ENCODE measurements at places on chromosomes 2 and 18.

GRCh38 chr2:151971301-151972051, 127.4 kb downstream of the CACNB4 start:
- no peak for DNase-seq

GRCh38 chr2:105510761-105511528, 112.1 kb upstream of the FHL2 start:
- no peak for DNase-seq

DNA sequence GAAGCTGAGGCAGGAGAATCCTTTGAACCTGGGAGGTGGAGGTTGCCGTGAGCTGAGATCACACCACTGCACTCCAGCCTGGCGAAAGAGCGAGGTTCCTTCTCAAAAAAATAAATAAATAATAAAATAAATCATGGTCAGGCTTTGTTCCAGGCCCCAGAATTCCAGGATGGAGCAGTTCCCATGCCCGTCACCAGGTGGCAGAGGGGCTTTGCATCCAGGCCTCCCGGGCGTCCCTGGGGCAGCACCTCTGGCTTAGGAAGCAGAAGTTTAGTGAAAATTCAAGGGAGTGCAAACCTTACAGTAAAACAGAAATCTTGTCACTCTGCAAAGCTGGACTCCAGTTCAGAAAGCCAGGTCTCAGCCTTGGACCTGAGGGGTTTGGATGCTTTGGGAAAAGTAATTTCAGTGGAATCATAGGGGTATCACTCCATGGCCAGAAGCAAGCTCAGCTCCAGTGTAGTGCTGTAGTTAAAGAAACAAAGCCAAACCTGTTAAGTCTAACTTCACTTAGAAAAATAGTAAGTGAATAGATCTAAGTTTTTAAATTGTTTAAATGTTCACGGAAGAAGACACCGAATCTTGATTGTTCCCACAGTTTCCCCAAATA, 512.7 kb downstream of the CMPK2 start:
- DNase-seq: no peak

DNA sequence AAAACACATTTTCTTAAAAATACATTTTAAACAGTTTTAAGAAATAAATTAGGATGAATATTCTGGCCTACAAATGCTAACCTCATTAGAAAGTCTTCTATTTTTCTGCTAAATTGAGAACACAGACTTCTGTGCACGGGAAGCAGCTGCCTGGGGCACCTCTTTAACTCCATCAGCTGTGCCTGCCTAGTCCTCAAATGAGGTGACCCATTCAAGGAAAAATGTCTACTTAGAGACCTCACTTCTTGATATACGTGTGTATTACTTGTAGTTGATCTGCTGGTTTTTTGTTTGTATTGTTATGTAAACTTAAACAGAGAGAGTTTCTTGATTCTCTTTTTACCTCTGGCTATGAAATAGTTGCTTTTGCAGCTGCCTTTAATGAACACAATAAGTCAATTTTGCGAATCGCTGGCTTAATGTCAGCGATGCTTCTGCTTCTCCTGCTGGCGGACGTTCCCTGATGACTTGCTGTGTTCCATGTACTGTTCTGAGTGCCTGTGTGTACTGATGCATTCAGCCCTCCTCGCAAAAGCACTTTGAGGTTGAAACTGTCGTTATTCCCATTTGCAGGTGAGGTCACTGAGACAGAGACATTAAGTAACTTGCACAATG, 88.7 kb upstream of the TXNDC2 start:
- no peak for DNase-seq

DNA sequence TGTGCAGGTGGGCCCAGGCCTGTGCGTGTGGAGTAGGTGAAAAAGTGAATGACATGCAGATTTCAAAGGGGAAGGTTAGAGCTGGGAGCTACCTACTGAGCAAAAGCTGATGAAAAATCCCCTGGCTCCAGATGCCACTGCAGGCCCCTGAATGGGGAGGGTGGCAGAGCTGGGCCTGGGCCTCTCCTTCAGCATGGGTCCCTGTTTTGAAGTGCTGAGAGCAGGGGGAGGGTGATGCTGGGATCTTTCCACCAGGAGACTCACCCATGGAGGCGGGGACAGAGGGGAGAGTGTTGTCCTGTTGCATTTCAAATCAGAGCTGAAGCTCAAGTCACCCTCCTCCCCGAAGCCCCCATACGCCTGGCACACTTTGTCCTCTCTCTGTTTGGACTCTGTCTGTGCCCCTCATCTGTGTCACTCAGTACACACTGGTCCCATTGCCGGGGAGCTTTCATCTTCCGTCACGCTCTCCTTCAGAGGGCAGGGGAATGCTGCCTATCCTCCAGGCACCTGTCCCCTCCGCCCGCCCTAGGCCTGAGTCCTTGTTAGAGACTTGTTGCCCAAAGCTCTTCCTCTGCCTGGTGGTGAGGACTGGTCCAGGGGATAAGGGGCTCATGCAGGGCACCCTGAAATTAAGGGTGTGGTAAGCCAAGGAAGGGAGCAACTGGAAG, 206.6 kb downstream of the HAUS1 start:
- no peak for DNase-seq

DNA sequence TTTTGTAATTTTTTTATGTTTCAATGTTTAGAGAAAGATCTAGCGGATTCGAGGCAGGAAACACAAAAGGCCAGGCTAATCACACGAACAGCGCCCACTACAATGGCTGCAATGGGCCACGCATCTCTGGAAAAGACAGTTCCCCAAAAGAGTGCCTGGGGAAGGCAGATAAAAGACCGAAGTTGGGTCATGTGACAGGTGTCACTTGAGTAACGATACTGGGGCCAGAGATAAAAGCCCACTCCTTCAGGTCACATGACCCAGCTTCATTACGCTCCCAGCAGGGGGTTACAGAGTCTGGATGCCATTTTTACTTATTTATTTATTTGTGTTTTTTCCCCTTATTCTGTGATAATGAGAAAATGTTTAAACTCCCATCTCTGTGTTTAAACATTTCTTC, 95.4 kb downstream of the CDK15 start:
- no peak for DNase-seq

GRCh38 chr2:149271575-149271974, 58.8 kb upstream of the LYPD6 start:
- DNase-seq: no peak

DNA sequence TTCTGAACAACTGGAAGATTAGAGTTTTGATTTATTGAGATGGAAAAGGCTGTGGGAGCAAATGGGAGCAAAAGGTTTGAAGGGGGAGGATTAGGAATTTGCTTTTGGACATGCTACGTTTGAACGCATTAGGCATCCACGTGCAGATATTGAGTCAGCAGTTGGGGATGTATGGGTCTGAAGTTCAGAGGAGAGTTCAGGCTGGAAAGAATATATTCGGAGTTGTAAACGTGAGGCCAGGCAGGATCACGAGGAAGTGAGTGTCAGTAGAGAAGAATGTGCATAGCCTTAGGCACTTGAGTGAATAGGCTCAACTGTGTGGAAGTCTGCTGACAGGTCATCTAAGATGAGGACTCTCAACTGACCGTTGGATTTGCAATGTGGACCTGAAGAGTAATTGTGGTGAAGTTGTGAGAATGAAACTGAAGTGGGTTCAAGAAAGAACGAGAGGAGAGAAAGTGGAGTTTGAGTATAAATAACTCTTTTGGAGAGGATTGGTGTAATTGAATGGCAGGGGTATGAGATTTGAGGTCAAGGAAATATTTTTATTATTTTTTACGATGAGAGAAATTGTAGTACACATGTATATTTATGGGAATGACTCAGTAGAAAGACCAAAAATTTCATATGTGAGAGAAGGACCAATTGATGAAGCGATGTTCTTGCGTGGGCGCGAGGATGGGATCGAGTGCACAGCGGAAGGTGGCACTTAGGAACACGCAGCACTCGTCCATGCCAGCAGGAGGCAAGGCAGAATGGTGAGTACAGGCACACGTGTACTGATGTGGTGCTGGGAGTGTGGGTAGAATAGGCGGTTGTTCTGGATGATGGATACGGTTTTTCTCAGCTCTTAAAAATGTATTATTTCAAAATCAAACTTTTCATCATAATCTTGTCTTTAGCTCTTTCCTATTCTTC, 40.5 kb upstream of the POLE4 start:
- DNase-seq: no peak

GRCh38 chr2:217656316-217656715, 346.5 kb downstream of the TNS1 start:
- DNase-seq: no peak

DNA sequence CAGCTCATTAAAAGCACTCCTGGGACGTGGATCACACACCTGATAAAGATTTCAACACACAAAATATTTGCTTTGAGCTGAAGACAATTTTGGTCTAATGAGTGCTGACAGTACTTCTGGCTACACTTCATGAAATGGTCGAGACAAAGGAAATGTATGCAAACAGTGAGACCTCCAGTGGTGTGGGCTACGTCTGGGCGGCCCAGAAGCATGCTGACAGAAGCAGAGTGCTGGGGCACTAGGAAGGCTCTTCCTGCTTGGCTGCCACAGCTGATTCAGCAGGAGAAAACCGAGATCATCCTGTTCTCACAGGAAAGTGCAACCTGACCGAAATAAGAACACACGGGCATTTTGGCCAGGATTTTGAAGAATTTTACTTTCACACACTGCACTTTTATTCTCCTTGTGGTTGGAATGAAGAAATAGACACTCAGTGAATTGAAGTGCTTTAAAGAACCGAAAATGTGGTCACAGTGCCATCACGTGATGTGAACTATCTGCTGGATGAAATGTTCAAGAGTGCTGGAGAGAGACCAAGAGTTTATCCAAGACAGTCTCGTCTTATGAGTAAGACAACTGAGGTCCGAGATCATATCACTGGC, 149.5 kb downstream of the CCBE1 start:
- DNase-seq: no peak

DNA sequence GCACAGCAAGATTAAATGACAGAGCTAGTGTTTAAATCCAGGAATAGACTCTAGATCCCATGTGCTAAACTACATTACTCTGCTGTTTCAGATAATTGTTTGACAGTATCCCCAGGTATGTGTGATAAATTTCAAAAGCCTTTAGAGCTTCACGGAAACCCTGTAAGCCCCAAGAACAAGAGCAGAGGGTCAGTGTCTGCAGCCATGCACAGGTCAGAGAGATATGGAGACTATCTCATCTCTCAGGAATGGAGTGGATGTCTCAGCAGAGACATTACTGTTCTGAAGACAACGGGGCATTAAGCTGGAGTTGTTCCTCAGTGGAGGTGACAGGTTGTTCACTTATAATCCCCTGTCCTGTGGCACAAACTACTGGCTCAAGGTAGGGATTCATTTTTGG, 139.1 kb upstream of the FOSL2 start:
- no peak for DNase-seq

- no peak for DNase-seq
These were observed 120.8 kb upstream of the STK17B start for GRCh38 chr2:196291873-196292800.

DNA sequence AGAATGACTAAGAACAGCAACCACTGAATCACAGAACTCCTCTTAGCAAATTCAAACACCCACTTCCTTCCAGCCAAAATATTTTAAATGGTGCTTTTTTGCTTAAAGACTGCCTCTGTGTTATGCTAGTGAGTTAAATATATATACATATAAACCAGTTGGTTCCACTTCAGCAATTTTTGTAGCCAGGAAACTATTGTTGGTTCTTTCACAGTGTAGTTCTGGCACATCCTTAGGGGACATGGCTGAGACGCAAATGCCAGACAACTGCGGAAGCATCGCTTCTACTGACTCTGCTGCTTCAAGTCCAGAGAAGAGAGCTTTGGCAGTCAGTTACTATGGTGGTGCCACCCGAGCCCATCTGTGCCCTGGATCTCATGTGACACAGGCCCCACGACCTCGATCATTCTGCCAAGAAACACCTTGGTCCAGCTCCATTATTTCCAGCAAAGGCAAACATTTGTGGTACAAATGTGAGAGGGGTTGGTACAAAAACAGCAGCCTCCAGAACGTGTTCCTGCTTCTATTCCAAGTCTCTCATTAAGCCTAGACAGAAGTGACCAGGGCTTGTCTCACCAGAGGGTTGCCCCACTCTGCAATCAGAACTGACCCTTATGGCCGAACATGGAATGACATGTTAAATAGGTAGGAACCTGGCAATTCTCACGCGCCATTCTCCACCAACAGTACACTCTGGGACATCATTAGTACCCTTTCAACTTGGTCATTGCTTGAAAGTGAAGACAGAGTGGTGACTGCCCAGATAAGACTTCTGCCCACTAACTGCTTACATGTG, 117.8 kb upstream of the NRP2 start:
- no peak for DNase-seq

DNA sequence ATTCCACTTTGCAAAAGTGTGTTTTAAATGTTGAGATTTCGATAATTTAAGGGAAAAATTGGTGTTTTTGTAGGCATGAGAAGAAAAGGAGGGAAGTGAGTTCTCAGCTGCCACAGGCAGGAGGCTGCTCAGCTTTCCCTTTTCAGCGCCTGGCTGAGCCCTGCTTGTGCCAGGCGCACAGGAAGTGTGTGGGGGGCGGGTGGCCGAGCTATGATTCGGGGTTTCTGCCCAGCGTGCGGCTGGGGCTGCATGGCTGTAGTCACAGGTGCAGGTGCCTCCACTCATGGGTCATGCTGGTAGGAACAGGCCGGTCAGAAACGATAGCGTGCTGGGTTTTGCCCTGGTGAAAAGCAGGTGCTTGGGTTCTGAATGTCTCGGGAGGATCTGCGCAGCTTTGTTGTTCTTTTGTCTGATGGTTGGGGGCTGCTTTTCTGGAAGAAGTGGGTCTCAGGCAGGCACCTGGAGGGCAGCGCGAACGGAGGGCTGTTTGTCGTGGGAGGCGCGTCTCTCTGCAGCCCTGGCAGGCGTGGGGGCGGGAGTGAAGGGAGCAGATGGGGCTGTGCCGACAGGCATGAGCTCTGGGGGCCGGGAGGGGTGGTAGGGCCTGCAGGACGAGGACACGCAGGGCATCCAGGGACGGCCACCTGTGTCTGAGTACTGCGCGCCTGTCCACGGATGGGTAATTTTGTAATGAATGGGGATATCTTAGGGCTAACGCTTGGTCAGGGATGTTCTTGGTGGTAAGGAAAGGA, 2.1 kb downstream of the KCNG2 start:
- DNase-seq: no peak

- no peak for DNase-seq
These were observed 131.0 kb downstream of the TCF4 start for GRCh38 chr18:55457028-55457427.

DNA sequence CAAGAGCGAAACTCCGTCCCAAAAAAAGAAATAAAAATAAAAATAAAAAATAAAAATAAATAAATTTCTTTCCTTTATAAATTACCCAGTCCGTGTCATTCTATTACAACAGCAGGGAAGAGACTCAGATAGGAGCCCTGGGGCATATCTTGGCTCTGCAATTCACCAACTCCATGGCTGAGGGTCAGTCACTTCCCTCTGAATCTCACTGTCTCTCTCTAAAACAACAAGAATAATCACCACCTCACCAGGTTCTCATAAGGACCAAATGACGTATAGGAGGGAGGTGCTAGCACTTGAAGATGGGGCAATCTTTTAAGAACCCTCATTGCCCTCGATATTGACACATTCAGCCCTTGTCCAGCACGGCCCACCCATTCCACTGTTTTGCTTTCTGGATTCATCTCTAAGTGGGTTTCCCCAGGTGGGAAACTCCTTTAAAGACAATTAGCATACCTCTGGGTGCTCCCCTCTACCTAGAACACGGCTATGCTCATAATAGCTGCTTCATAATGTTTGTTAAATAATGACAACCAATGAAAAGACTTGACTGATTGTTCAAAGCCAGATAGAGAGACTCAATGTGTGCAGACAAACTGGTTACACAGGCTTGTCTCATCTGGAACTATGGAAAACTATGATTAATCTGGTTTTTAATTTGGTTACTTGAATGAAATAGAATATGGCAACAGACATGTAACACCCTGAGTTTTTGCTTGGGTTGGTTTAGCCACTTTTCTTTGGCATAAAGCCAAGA, 15.1 kb downstream of the MYCN start:
- DNase-seq: no peak
